LHCN-M2 (cell line): ENCODE measurements at places on chromosomes 1 and 21.

GRCh38 chr1:155657463-155657862 lies 31.1 kb downstream of the YY1AP1 start:
- no peak for DNase-seq

DNA sequence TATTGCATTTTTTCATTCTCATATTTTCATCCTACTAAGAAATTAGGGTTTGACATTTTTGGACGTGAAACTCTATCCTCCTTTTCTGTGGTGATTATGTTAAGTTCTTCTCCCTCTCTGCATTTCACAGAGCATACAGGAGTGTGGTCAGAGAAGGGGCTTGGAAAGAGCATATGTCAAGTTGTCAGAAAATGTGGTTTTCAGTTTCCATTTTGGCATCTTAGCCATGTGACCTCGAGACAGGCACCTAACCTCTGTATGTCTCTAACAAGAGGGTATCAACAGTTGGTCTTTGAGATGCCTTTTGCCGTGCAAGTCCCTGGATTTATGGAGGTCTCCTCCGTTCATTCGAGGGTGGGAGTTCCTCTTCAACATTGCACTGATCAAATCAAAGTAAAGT lies 140.7 kb downstream of the CYYR1 start:
- no peak for DNase-seq

DNA sequence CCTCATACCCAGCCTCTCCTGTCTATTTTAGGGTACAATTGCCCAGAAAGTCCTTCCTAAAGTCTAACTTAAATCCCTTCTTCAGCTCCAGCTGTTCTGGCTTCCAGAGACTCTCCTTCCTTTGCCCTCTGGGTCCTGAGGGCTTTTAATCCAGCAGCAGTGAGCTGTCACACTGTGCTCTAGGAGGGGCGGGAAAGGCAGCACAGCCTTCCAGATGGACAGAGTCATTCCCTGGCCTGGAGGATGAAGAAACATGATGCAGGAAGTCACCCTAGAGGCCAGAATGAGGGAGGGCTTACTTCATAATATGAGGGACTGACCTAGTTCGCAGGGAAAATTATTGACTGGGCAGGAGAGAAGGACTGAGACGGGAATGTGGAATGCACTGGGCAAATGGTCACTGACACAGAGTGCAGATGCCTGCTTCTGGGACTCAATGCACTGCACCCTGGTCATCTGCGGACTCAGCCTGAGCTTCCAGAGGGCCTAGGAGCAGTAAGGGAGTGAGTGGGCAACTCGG lies 1.3 kb downstream of the SH2D2A start:
- peak; percentile 69 for DNase-seq

- no peak for DNase-seq
These were observed 120.3 kb downstream of the TM2D1 start for GRCh38 chr1:61604684-61605083.

GRCh38 chr1:84876353-84876752 lies 16.7 kb downstream of the LPAR3 start:
- no peak for DNase-seq

GRCh38 chr1:156998840-156999500 lies 46.6 kb downstream of the ARHGEF11 start:
- peak; percentile 5 for DNase-seq

DNA sequence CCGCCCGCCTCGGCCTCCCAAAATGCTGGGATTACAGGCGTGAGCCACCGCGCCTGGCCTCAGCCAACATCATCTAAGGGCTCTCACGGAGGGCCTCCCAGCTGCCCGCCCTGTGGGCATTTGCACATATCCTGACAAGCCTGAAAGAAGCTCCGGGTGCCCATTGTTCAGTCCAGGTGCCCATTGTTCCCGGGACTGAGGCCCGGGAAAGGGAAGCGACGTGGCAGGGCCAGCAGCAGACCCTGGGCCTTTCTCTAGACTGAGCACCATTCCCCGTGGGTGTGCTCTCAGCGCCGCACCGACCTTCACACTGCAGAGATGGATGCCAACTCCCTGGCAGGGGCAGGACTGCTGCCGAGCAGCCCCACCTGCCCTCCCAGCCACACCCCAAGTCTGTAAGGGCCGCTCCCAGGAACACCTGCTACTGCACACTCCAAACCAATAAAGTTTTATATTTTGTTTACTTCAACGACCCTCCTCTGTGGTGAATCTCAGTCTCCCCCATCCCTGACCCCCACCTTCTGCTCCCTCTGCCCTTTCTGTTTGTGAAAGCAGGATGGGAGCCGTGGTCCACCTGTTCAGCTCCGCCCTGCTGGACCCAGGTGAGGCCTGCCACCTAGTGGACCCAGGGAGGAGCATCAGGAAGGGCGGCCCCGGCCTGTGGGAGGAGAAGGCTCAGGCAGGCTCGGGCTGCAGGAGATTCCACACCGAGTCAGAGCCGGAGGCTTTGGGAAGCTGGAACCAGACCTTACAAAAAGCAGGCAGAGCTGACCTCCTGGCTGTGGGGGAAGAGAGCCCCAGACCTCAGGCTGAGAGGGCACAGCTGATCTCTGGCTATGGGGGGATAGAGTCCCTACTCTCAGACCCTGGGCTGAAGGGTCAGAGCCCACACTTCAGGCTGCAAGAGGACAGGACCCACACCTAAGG lies 1.1 kb upstream of the TMEM82 start:
- peak; percentile 31 for DNase-seq

- no peak for DNase-seq
These were observed 124.4 kb downstream of the HUNK start for GRCh38 chr21:31997191-31997590.

DNA sequence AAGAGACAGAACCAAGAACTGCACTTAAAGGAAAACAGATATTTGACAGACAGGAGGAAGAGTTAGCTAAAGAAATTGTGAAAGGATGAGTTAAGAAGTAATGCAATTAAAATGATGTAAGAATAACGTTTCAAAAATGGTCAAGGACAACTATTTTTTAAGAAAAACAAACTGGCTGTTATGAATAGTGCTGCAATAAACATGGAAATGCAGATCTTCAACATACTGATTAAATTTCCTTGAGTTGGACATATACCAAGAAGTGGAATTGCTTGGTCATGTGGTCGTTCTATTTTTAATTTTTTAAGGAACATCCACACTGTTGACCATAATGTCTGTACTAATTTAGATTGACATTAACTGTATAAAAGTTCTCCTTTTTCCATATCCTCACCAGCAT lies 23.1 kb upstream of the PHTF1 start:
- no peak for DNase-seq

DNA sequence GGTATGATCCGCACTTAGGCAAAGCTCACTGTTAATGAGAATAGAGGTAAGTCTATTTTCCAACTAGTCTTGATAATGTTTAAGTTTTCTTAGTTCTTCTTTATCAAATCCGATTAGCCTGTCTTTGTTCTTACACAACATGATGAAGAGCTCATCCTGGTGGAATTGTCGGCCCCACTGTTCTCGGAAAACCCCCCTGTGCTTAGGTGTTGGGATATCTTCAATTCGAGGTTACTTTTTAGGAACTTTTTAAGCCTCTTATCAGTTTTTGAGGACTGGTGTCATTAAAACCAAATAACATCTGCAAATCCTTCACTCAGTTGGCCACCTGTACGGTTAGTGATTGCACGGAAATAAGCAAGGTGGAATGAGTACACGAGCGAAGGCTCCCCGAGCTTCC lies 60.7 kb upstream of the KIF26B start:
- DNase-seq = no peak
